Natural killer cell treated with Interleukin-12 subunit alpha and Interleukin-12 subunit beta and Interleukin-15 and Interleukin-18, amount 100 ng/mL, for 72 hours (primary cell): ENCODE measurements at places on chromosomes 7 and 10. TPM values are rescaled to one million over a fixed set of nuclear protein-coding genes. Genes with fewer than 3 reads are reported as not detected.

GRCh38 chr7:46386428-46387399 lies 465.6 kb upstream of the IGFBP3 start:
- H3K36me3 ChIP-seq, result no peaks in the 10 kb centered on the region
- no peak for DNase-seq
- no peak overlapping the region for H3K4me3 ChIP-seq
- no peak overlapping the region for H3K27ac ChIP-seq
- no peaks in the 10 kb centered on the region for H3K4me1 ChIP-seq

DNA sequence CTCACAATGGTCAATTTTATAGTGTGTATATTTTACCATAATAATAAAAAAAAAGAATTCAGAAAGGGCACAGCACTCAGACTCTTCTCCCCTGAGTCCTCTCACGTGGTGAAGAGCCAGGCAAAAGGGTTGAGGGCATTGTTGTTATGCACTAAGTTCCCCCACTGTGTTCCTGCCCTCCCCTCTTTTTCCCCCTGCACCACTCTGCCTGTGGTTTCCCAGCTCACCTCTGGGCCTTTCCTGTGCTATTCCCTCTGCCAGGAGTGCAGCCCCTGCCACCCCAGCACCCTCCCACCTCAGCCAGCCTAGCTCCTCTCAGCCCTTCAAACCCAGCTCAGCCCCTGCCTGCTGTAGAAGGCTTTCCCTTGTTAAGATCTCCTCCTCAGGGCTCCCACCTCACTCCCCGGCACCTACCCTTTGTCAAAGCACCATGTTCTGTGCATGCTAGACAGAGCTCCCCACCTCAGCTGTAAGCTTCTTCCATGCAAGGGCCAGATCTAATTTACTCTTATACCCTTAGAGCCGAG lies 108.5 kb downstream of the KCNMA1 start:
- no peaks in the 10 kb centered on the region for H3K36me3 ChIP-seq
- H3K27ac ChIP-seq, result no peak overlapping the region
- DNase-seq, result no peak
- peaks cover 12% of the 10 kb centered on the region for H3K27me3 ChIP-seq
- peaks cover 3% of the 10 kb centered on the region for H3K4me1 ChIP-seq

- H3K4me3 ChIP-seq, result no peak overlapping the region
- no peaks in the 10 kb centered on the region for H3K4me1 ChIP-seq
- no peak for DNase-seq
- H3K27me3 ChIP-seq, result no peaks in the 10 kb centered on the region
These were observed 56.2 kb downstream of the GLI3 start for GRCh38 chr7:42180806-42181205.

DNA sequence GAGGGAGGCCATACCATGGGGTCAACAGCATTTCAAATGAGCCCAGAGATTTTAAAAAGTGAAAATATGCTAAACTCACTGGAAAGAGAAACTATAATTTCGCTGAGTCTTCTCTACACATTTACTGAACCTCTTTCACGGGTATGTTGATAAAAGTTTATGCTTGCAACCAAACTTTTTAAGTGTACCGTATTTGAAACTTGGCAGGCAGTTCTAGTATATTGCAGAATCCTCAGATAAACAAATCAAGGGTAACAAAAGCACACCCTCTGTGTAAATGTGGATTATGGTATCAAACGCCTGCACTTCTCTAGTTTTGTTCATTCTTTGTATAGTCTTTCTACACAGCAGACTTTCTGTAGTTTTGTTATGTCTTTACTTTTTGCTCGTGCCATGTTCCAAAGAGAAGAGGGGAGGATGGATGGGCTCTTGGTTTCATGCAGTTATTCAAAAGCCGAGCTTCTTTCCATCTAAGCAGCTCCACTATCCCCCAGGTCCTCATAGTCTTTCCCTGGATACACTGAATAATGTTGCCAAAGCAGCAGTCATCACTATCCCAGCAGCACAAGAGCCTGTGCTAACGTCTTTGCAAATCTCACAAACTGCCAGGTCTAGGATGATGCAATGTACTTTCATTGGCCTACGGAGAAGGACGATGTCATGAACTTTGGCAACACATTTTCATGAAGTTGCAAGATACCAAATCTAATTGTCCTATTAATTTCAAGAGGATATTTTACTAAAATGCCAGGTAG lies 131.2 kb downstream of the MPP7 start:
- DNase-seq, result no peak
- H3K36me3 ChIP-seq, result no peaks in the 10 kb centered on the region
- H3K4me3 ChIP-seq, result no peak overlapping the region
- no peak overlapping the region for H3K27ac ChIP-seq
- peaks cover 13% of the 10 kb centered on the region for H3K4me1 ChIP-seq
- H3K27me3 ChIP-seq, result no peaks in the 10 kb centered on the region

GRCh38 chr7:50580057-50580456 lies 14.9 kb upstream of the DDC start:
- peaks cover 16% of the 10 kb centered on the region for H3K27me3 ChIP-seq
- H3K27ac ChIP-seq, result no peak overlapping the region
- H3K4me3 ChIP-seq, result no peak overlapping the region
- DNase-seq, result no peak
- peaks cover 12% of the 10 kb centered on the region for H3K36me3 ChIP-seq

GRCh38 chr10:79346388-79347225 lies 662 bp upstream of the PPIF start:
- peaks cover 12% of the 10 kb centered on the region for H3K36me3 ChIP-seq
- H3K4me3 ChIP-seq, result peak overlapping the region; percentile 70
- H3K4me1 ChIP-seq, result peaks cover 44% of the 10 kb centered on the region
- H3K27me3 ChIP-seq, result no peaks in the 10 kb centered on the region
- peak overlapping the region; percentile 92 for H3K27ac ChIP-seq

DNA sequence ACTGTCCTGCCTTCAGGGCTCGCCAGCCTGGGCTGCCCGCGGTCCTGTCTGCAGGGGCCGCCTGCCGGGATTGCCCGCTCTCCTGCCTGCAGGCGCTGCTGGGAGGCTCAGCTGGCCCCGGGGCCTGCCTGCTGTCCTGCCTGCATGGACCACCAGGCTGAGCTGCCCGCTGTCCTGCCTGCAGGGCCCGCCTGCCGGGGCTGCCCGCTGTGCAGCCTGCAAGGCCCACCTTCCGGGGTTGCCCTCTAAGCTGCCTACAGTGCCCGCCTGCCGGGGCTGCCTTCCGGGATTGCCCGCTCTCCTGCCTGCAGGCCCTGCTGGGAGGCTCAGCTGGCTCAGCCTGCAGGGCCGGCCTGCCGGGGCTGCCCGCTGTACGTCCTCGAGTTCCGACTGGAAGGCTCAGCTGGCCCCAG lies 164.4 kb downstream of the GLRX3 start:
- H3K4me3 ChIP-seq, result peak overlapping the region; percentile 81
- no peak overlapping the region for H3K27ac ChIP-seq
- H3K27me3 ChIP-seq, result no peaks in the 10 kb centered on the region
- no peak for DNase-seq

- no peaks in the 10 kb centered on the region for H3K27me3 ChIP-seq
- no peak overlapping the region for H3K27ac ChIP-seq
- no peaks in the 10 kb centered on the region for H3K36me3 ChIP-seq
These were observed 52.3 kb upstream of the SEMA3D start for GRCh38 chr7:85239109-85239508.

- no peak for DNase-seq
- H3K27me3 ChIP-seq, result no peaks in the 10 kb centered on the region
- no peaks in the 10 kb centered on the region for H3K4me1 ChIP-seq
These were observed 85.3 kb downstream of the CUL1 start for GRCh38 chr7:148783801-148784527.

GRCh38 chr10:44383749-44384600 lies 922 bp downstream of the CXCL12 start:
- H3K27me3 ChIP-seq, result peaks cover 14% of the 10 kb centered on the region
- no peaks in the 10 kb centered on the region for H3K36me3 ChIP-seq
- H3K4me3 ChIP-seq, result no peak overlapping the region
- H3K27ac ChIP-seq, result no peak overlapping the region
- DNase-seq, result no peak

DNA sequence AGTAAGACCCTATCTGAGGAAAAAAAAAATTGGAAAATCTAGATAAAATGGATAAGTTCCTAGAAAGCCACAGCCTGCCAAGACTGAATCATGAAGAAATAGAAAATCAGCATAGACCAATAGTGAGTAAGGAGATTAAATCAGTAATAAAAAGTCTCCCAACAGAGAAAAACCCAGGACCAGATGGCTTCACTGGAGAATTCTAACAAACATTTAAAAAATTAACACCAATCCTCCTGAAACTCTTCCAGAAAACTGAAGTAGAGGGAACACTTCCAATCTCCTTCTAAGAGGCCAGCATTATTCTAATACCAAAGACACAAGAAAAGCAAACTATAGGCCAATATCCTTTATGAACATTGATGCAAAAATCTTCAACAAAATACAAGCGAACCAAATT lies 8.8 kb upstream of the LIMK1 start:
- H3K27ac ChIP-seq, result no peak overlapping the region
- no peak overlapping the region for H3K4me3 ChIP-seq
- DNase-seq, result no peak
- no peaks in the 10 kb centered on the region for H3K27me3 ChIP-seq

- DNase-seq, result no peak
- H3K4me3 ChIP-seq, result no peak overlapping the region
- no peak overlapping the region for H3K27ac ChIP-seq
- peaks cover 3% of the 10 kb centered on the region for H3K36me3 ChIP-seq
- peaks cover 29% of the 10 kb centered on the region for H3K4me1 ChIP-seq
These were observed 9.3 kb downstream of the TMEM248 start for GRCh38 chr7:66930341-66930740.

GRCh38 chr10:96643920-96644319 lies 57.1 kb upstream of the TM9SF3 start:
- H3K27ac ChIP-seq, result peak overlapping the region; percentile 45
- H3K4me3 ChIP-seq, result no peak overlapping the region
- no peaks in the 10 kb centered on the region for H3K27me3 ChIP-seq
- DNase-seq, result no peak

DNA sequence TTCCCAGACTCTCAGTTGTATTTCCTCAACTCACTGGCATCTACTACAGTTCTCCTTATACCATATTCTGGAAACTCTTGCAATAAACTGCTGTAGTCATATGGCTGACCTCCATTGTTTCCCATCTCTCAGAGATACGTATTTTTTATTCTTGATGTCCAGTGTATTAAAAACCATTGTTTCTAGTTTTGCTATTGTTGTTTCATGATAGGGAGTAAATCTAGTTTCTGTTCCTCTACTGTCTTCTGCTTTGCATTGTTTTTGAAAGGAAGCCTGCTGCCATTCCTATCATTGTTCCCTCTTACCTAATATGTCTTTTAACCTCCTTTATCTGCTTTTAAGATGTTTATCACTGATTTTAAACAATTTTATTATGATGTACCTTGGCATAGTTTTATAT lies 255.0 kb downstream of the ADK start:
- peaks cover 4% of the 10 kb centered on the region for H3K36me3 ChIP-seq
- H3K27me3 ChIP-seq, result no peaks in the 10 kb centered on the region
- no peak overlapping the region for H3K4me3 ChIP-seq
- H3K27ac ChIP-seq, result no peak overlapping the region
- H3K4me1 ChIP-seq, result no peaks in the 10 kb centered on the region
- DNase-seq, result no peak

GRCh38 chr7:37181550-37181932 lies 267.1 kb downstream of the ELMO1 start:
- no peak overlapping the region for H3K4me3 ChIP-seq
- no peak overlapping the region for H3K27ac ChIP-seq
- H3K36me3 ChIP-seq, result peaks cover 5% of the 10 kb centered on the region
- peaks cover 23% of the 10 kb centered on the region for H3K4me1 ChIP-seq

GRCh38 chr10:62015994-62016393 lies 114.5 kb downstream of the ARID5B start:
- DNase-seq, result no peak
- peaks cover 5% of the 10 kb centered on the region for H3K36me3 ChIP-seq
- peak overlapping the region; percentile 51 for H3K27ac ChIP-seq
- H3K27me3 ChIP-seq, result no peaks in the 10 kb centered on the region
- no peak overlapping the region for H3K4me3 ChIP-seq

- no peak overlapping the region for H3K27ac ChIP-seq
- H3K27me3 ChIP-seq, result no peaks in the 10 kb centered on the region
- no peak for DNase-seq
- no peaks in the 10 kb centered on the region for H3K36me3 ChIP-seq
These were observed 158.9 kb downstream of the EGFR start for GRCh38 chr7:55177589-55178261.

- no peaks in the 10 kb centered on the region for H3K36me3 ChIP-seq
- no peaks in the 10 kb centered on the region for H3K4me1 ChIP-seq
- no peak overlapping the region for H3K4me3 ChIP-seq
- no peak for DNase-seq
These were observed 87.9 kb downstream of the SLC16A9 start for GRCh38 chr10:59621771-59622170.

DNA sequence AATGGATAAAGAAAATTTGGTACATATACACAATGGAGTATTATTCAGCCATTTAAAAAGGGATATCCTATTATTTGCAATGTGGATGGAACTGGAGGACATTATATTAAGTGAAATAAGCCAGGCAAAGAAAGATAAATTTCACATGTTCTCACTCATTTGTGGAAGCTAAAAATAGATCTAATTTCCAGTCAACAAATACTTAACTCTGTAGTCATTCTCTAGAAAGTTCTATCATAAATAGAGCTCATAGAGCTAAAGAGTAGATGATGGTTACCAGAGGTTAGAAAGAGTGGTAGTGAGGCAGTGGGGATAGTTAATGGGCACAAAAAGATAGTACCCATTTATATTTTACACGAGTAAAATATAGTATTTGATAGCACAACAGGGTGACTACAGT lies 104.2 kb upstream of the SLC13A1 start:
- H3K27me3 ChIP-seq, result no peaks in the 10 kb centered on the region
- H3K27ac ChIP-seq, result no peak overlapping the region
- no peaks in the 10 kb centered on the region for H3K4me1 ChIP-seq
- DNase-seq, result no peak

DNA sequence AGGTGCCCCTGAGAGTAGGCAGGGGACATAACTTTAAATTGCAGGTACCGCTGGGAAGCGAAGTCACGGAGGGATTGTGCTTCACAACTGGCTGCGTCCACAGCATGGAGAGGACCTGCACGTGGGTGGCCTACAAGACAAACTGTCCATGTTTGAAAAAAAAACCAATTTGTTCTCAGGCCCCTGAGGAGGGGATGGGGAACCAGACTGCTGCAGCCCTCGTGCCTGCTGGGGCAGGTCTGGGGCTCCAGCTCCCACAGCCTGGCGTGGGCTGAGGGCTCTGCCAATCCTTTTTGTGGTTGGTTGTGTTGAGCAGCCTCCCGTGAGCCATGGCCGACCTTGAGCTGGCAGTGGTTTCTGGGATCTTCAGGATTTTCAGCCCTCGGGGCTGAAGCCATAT lies 9.7 kb downstream of the SFRP5 start:
- no peaks in the 10 kb centered on the region for H3K36me3 ChIP-seq
- DNase-seq, result peak; percentile 46
- no peak overlapping the region for H3K27ac ChIP-seq
- no peak overlapping the region for H3K4me3 ChIP-seq

Gene MKRN1
- total RNA-seq, result 46.5 TPM

Gene CALN1
- not detected for total RNA-seq

Gene TASOR2
- 70.0 TPM for total RNA-seq

Gene POM121
- 114 TPM for total RNA-seq

Gene WBP1L
- total RNA-seq, result 33.1 TPM

Gene HYAL4
- total RNA-seq, result not detected

Gene TLL2
- total RNA-seq, result 2.8 TPM

Gene TMEM213
- not detected for total RNA-seq

Gene HMX2
- not detected for total RNA-seq

Gene NPY4R
- total RNA-seq, result not detected

Gene MINPP1
- total RNA-seq, result 13.6 TPM

Gene AS3MT
- total RNA-seq, result 0.43 TPM

Gene PCLO
- total RNA-seq, result not detected

Gene RELN
- not detected for total RNA-seq

Gene GATAD1
- 12.1 TPM for total RNA-seq
